Tongue (tissue), 3 donors: ENCODE measurements at places on chromosomes 4 and X. TPM values are rescaled to one million over a fixed set of nuclear protein-coding genes. Genes with fewer than 3 reads are reported as not detected.

Gene HTR2C
- total RNA-seq, result not detected

- no peak for DNase-seq
Observed at GRCh38 chr4:8729408-8730149, 137.0 kb downstream of the CPZ start.

GRCh38 chr4:105197777-105198176 is 51.1 kb downstream of the TET2 start:
- DNase-seq, result no peak

GRCh38 chrX:126820700-126821420 is 1.3 kb downstream of the PRR32 start:
- peak; percentile 76 for DNase-seq

DNA sequence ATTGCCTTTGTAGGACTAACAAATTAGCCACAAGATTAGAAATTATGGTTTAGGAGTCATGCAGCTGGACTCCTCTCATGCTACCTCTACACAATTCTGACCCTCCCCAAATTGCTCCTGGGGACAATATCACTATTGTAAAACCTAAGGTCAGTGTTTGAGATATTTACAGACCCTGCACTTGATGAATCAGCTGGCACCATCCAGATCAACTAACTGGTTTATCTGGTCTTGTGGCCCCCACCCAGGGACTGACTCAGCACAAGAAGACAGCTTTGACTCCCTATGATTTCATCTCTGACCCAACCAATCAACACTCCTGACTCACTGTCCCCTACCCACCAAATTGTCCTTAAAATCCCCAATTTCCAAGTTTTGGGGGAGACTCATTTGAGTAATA is 192.4 kb downstream of the STPG2 start:
- no peak for DNase-seq

DNA sequence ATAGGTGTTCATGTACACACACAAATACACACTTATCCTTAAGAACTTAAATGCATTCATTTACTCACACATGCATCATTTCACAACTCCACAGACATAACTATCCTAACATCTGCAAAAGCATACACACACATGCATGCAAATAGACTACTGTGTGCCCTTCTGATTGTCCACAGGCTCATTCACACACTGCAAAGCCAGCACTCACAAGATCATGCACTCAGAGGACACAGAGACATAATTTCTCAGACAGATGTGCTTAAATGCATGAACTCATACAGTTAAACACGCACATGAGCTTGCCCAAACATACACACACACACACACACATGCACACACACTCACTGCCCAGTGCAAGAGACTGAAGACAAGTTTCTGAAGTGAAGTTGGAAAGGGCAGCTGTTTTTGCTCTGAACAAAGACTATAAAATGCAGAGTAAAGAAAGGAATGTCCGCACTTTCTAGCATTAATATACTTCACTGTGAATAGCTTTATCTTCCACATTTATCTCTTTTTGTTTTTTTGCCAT is 1018.0 kb upstream of the HS3ST1 start:
- DNase-seq, result peak; percentile 38

DNA sequence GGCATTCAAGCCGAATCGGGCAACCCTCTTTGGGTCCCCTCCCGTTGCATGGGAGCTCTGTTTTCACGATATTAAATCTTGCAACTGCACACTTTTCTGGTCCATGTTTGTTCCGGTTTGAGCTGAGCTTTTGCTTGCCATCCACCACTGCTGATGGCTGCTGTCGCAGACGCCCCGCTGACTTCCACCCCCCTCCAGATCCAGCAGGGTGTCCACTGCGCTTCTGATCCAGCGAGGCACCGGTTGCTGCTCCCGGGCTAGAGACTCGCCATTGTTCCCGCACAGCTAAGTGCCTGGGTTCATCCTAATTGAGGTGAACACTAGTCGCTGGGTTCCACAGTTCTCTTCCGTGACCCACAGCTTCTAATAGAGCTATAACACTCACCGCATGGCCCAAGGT is 13.3 kb downstream of the ACOX3 start:
- DNase-seq, result no peak

Gene CHRDL1
- 63.9 TPM for total RNA-seq
